ENCODE measurements at places on chromosomes 16 and 17.

DNA sequence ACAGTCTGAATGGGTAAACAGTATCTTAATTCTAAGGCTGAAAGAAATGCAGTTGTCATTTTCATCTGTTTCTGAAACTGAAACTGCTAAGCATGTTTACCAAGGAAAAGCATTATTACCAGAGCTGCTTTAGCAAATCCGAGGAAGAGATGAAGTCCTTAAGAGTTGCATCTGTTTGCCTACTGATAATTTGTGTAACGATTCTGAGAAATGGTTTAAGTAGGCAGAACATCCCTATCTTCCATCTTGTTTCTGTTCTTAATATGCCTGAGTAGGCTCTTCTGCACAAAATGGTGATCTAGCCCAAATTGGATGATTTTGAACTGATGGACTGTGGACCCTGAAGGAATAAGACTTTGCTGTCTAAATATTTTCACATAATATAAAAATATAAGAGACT lies 34.9 kb downstream of the NUP93 start:
- no peak for DNase-seq

GRCh38 chr17:35568561-35568960 lies 7.9 kb upstream of the SLFN14 start:
- DNase-seq, result peak; percentile 66

DNA sequence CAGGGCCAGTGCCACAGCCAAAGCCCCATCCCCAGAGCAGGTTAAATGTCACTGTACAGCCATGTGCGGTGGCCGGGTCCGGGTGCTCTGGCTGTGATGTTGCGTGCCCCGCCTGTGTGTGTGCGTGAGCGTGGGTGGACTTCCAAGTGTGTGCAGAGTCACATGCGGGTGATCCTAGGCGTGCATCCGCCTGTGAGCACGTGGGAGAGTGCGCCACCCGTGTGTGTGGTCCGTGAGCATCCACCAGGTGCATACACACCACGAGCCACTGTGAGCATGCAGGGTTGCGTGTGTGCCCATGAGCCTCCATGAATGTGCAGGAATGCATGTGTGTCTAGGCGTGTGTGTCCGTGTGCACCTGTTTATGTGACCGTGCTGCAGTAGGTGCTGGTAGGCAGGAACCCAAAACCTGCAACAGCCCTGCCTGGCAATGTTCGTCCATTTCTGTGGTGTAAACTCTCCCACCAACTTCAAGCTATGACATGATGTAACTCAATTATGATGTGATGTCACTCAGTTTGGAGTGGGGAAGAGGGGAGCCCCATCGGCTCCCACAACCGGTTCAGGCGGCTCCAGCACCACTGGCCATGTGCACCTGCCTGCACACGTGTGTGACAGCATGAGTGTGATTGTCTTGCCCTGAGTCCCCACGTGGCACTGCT lies 37.6 kb upstream of the ACSF3 start:
- no peak for DNase-seq

DNA sequence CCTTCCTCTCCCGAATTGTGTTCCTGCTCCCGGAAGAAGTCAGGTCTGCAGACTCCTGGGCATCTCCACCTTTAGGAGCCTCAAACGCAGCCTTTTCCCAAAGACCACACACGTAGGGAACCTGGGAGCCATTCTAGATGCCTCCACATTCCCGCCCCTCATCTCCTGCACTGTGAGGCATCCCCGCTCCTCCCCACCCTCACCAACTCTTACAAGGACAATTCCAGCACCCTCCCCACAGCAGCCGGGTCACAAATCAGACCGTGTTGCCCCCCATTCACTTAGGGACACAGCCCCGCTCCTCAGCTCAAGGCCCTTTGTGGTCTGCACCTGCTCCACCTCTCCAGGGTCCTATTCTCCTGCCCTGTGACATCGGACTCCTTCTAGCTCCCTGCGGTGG lies 49.6 kb downstream of the ABR start:
- no peak for DNase-seq

GRCh38 chr16:8581831-8582580 lies 8.3 kb downstream of the TMEM114 start:
- DNase-seq, result peak; percentile 1

DNA sequence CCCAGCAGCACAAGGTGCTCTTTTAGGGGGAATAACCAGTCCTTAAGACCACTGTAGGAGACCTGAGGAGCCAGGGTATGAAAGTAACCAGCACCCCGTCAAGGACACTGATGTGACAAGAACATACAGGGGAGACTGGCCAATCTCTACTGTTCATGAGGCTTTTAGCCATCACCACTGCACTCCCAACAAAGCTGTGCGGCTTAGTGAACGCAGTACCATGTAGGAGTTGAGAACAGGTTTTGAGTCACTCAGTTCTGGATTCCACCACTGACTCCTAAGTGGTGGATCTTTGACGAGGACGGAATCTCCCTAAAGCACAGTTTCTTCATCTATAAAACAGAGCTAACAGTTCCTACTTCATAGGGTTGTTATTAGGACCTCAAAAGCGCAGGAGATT lies 26.8 kb downstream of the COG4 start:
- no peak for DNase-seq

DNA sequence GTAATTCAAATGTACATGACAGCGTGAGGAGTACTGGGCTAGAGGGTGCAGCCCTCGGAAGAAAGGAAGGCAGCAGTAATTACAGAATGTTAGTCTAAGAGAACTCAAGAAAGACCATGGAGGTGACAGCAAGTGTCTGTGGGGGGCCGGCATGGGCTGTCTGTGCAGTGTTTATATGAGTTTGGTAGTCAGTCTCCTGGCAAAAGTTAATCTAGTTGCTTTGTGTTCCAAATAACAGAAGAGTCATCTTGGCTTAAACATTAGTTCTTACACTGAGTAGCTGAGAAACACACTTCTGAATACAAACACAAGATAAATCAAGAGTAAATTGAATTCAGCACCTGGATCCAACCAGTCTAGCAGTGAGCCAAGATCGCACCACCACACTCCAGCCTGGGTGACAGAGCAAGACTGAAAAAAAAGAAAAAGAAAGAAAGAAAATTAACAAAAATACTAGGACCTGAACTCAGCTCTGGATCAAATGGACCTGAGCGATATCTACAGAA lies 189.3 kb upstream of the COX10 start:
- DNase-seq, result no peak

- no peak for DNase-seq
These were observed 65.2 kb downstream of the XPO6 start for GRCh38 chr16:28146536-28146935.

GRCh38 chr16:1206786-1207185 lies 18.3 kb downstream of the TPSG1 start:
- DNase-seq, result no peak

GRCh38 chr17:51258756-51259563 lies 889 bp downstream of the MBTD1 start:
- peak; percentile 16 for DNase-seq

DNA sequence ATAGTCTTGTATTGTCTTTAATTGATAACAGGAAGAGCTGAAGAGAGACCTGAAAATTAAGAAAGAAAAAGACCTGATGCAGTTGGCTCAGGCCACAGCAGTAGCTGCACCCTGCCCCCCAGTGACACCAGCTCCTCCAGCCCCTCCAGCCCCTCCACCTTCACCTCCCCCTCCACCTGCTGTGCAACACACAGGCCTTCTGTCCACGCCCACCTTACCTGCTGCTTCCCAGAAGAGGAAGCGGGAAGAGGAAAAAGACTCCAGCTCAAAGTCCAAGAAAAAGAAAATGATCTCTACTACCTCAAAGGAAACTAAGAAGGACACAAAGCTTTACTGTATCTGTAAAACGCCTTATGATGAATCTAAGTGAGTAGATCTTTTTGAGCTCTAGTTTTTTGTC lies 36.8 kb downstream of the C17orf58 start:
- DNase-seq, result no peak

DNA sequence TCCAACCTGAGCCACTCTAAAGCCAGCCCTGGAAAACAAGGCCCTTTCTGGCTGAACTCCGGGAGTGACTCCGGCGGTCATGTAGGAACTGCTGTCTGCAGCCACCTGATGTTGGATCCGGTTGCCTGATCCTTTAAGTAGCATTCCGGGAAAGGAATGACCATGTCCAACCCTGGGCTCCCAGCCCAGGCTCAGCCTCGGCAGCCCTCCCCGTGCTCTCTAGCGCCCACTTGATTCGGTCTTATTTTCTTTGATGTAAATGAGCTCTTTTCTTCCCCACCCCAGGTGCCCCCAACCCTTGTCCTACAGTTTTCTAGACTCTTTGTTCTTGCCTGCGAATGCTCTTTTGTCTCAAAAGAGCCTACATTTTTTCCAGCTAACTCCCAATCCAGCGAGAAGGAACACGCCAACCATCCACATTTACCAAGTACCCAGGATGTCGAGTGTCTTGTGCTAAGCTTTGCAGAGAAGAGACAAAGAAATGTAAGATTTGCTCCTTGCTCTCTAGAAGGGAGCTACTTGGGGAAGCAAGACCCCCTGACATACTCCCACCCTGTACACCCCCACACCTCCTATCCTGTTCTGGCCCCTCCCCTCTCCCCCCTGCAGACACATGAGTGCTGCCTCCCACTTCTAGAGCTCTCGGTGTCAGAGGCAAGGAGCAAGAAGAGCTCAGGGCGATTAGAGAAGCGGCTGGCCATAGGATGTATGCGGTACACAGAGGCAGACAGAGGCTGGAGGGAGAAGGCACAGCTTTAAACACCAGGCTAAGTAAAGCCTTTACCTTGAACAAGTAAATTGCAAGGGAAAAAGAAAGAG lies 53.8 kb downstream of the COG7 start:
- no peak for DNase-seq

DNA sequence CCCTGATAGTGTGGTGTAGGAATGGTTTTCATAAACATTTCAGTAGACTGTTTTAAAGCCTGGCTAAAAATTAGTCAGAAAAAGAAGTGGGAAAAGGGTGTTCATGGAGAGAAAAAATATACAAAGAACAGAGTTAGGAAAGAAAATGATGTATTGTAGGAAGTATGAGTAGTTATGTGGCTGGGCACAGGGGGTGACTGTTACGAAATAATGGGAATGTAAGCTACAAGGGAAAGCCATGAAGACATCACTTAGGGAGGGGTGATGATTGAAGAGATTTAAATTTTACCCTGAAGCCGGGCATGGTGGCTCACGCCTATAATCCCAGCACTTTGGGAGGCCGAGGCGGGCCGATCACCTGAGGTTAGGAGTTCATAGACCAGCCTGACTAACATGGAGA lies 55.3 kb downstream of the NUP88 start:
- peak; percentile 55 for DNase-seq

DNA sequence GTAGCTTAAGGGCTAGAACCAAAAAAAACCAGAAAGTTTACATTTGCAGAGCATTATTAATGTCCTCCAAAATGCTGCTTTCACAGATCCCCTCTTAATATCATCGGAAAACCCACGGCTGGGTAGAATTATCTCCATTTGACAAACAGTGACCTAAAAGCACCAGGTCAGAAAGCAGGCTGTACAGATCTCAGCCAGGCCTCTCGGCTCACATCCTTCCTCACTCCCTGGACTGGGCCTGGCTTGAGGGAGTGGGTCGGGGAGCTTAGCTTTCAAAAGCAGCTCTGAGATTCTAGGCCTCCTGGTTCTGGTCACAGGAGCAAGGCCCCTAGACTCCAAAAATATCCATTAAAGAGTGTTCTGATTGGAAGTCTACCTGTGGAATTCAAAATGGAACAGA lies 9.1 kb upstream of the SLC12A3 start:
- no peak for DNase-seq

DNA sequence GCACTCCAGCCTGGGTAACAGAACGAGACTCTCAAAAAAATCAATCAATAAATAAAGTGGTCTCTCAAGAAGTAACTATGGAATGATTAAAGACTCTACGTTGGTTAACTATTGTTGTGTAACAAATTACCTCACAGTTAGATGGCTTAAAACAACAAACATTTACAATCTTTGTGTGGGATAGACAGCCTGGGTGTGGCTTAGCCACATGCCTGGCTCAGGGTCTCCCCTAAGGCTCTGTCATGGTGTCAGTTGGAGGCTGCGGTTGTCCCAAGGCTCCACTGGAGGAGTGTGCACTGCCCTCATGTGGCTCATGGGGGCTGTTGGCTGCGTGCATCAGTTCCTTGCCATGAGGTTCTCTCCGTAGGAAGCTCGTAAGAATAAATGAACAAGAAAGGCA lies 294.5 kb downstream of the SNX29 start:
- DNase-seq, result peak; percentile 59

GRCh38 chr17:14123619-14124278 lies 54.4 kb downstream of the COX10 start:
- no peak for DNase-seq

- peak; percentile 74 for DNase-seq
These were observed 16.6 kb downstream of the RMI2 start for GRCh38 chr16:11361701-11362451.

DNA sequence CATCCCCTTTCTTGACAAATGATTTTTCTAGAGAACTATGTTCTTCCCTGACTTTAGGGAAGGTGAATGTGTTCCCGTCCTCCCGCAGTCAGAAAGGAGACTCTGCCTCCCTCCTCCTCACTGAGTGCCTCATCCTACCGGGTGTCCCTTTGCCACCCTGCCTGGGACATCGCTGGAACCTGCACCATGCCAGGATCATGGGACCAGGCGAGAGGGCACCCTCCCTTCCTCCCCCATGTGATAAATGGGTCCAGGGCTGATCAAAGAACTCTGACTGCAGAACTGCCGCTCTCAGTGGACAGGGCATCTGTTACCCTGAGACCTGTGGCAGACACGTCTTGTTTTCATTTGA lies 7.4 kb downstream of the NAT9 start:
- no peak for DNase-seq

DNA sequence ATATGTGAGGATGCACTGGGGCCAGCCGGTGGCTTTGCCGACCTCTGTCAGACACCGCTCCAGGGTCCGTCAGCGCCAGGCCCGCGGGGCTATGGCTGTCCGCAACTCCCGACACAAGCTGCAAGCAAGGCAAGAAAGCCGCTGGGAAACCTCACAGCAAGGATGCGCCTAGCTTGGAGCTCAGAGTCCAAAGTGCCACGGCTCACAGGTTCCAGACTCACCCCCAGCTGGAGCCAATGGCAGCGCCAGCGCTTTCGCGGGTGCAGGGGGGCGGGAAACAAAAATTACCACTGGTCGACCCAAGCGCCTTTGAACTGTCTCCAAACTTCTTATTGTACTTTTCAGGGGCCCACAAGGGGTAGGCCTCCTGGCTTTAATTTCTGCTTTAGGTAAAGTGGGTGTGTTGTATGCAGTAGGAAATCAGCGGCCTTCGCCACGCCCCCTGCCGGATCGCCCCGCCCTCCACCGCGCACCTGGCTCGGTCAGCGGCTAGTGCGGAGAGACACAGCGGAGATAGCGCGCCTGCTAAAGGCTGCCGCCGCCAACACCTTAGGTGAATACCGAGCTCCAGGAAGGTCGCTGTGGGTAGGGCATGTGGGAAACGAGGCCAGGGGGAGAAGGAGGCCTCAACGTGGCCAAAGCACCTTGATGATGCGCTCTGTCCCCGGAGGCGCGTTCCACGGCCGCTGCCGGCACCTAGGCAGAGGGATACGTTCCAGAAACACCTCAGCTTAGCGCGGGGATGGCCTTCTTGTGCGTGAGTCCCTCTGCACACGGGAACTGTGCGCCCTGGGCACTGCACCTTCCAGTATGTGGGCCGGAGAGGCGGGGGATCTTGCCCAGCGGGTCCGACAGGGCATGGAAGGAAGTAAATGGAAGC lies 61.0 kb upstream of the RBL2 start:
- DNase-seq, result no peak
